HT-29 (cell line): ENCODE measurements at places on chromosomes 7 and 10. TPM values are rescaled to one million over a fixed set of nuclear protein-coding genes. Genes with fewer than 3 reads are reported as not detected.

CYP3A7 gene
- total RNA-seq = 0.10 TPM in 1 of 2 replicates, not detected in the other

NUTM2A gene
- 0.21 TPM in 1 of 2 replicates, not detected in the other for total RNA-seq

DNA sequence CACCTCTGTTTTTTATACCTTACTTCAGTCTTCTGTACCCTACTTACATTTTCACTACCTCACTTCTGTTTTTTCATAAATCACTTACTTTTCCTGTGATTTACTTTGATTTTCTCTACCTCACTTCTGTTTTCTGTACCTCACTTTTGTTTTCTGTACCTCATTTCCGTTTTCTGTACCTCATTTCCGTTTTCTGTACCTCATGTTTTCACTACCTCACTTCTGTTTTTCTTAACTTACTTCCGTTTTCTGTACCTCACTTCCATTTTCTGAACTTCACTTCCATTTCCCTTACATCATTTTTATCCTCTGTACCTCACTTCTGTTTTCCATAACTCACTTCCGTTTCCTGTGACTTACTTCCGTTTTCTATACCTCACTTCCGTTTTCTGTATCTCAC lies 492.0 kb upstream of the AKR1E2 start:
- DNase-seq = no peak

GRCh38 chr10:131548176-131548575 lies 236.7 kb upstream of the TCERG1L start:
- DNase-seq = no peak

GRCh38 chr10:52632591-52632990 lies 140.0 kb downstream of the MBL2 start:
- no peak for DNase-seq

GRCh38 chr7:116200963-116201362 lies 9.4 kb upstream of the TES start:
- DNase-seq = no peak

- no peak for DNase-seq
These were observed 1.2 kb upstream of the PLXNA4 start for GRCh38 chr7:132577206-132578049.

GRCh38 chr10:67629461-67629971 lies 66.5 kb downstream of the CTNNA3 start:
- no peak for DNase-seq

DNA sequence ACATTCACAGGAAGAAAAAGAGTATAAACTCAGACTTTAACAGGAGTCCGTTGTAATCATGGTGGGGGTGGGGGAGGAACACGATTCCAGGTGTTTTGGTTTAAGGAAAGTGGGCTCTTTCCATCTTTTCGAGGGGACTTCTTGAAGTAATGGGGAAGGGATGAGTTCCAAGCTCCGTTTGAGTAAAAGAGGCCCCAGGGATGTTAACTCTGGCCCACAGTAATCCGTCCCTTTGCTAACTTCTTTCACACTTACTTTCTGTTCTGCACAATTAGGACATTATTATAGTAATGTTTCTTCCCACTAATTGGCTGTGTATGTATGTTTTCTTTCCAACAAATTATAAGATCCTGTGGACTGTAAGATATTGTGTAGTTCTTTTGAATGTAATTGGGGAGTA lies 374.4 kb downstream of the BBS9 start:
- DNase-seq = no peak

DNA sequence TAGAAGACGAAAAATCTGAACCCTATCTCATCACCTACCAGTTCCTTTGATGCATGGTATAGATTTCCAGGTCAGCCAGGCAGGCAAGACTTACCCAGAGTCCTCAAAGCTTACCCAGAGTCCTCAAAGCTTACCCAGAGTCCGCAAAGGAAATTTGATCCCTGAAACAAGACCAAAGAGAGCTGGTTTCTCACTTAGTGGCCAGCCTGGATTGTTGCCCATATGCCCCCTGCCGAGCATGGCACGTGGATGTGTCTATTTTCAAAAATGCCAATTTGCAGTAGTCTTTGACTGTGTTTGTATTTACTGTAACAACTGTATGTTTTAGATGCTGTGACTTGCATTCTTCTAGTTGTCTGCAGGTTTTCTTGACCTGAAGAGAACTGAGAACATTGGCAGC lies 120.2 kb upstream of the STARD3NL start:
- DNase-seq = no peak
